ENCODE measurements at places on chromosomes 3 and 15.

DNA sequence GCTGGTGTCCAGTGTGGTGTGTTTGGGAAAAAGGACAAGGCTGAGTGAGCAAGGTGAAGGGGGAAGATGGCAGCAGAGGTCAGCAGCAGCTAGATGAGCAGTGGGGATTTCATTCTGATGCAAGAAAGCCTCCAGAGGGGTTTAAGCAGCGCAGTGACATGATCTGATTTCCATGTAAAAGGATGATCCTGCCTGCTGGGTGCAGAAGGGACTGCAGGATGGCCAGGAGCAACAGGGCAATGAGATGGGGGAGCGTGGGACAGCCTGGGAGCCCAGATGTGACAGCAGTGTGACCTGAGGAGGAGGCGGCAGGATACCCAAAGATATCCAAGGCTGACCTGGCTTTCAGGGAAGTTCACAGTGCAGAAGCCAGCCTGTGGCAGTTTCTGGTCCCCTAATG, 6.1 kb downstream of the WNT7A start:
- no peak for DNase-seq

DNA sequence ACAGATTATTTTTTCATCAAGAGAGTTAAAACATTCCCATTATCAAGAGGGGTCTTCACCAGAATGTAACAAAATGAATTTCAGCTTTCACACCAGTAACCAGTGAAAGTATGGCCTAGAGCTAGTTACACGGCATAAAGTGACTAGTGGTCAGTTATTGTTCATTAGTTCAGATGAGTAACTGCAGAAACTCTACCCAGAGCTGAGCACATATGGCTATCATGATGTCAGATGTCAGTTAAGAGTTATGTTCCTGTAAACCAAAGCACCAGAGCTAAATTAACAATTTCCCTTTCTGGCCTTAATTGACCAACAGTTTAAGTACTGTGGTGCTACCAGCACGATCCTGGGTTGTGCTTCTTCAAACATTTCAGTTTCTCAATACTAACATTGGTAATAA, 6.6 kb upstream of the MRPS25 start:
- no peak for DNase-seq

- DNase-seq, result no peak
Measured at GRCh38 chr3:37823189-37823588, 38.5 kb upstream of the CTDSPL start.

DNA sequence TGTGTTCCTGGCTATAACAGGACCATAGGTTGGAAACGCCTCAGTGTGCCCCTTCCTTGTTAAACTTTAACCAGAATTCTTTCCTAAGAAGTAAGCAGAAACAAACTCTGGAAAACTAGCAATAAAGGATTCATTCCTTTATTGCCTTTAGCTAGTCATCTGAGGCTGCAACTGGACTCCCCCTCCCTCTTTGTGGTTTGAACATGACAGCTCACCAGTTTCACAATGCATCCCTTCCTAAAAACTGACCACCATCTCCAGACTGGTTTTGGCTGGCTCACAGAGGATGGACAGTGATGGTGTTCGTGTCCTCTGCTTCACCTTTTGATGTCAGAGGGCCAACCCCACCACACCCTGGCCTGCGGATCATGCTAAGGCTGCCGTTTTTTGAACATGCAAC, 27.9 kb upstream of the TGFBR2 start:
- DNase-seq, result peak; percentile 66

DNA sequence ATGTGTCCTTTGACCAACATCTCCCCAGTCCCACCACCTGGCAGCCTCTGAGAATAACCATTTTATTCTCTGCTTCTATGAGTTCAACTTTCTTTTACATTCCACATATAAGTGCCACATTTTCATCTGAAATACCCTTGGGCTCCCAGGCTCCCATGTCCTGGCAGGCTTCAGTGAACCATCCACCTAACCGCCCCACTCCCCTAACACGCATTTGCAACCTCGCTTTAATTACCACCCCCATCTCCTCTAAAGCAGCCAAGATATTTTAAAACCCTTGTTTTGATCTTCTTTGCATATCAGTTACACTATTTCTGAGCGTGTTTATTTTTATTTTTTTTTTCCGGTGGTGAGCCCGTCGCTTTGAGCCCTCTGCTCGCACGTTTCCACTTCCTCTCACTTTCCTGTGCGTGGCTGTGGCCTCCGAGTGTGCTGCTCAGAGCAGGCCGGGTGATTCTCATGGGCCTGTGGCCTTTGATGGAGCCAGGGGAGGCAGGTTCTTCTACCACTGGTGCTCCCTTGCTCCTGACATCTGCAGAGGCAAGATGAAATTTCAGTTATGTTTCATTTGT, 195.4 kb upstream of the LPP start:
- DNase-seq, result no peak

GRCh38 chr3:11045536-11045935, 53.0 kb downstream of the SLC6A1 start:
- DNase-seq, result no peak

- DNase-seq, result peak; percentile 85
Measured at GRCh38 chr3:186021673-186022362, 84.0 kb upstream of the TRA2B start.

DNA sequence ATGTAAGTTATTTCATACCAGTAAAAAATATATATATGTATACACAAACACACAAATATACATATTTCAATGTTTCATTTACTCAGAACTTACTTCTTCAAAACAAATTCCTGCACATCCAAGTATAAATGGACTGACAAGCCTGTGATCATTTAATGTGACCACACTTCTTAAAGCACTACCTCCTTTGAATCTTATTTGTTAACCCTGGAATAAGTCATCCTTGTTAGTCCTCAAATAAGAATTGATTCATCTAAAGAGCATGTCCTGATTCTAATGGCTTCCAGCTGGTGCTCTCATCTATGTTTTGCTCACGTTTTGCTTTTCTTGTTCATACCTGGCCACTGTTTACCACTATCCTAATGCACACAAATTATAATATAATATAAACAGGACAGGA, 103.9 kb upstream of the UBP1 start:
- DNase-seq, result no peak

DNA sequence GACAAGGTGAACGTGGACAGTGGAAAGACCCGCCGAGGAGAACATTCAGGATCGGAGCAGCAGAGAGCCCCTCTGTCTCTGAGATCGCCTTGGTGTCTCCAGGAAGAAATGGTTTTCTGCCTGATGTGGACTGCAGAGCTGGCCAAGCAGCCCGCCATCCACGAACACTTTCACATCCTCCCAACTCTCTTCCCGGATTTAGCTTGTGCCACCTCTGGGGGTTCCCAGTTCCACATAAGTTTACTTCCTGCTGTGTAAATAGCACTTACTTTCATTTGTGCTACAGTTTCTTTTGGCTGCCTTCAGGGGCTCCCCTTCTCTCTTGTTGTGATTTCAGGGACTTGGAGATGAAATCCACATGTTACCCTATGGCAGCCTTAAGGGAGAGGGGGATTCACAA, 48.4 kb downstream of the SEMA5B start:
- no peak for DNase-seq

- DNase-seq, result no peak
Measured at GRCh38 chr3:70333080-70333479, 20.6 kb upstream of the MDFIC2 start.

DNA sequence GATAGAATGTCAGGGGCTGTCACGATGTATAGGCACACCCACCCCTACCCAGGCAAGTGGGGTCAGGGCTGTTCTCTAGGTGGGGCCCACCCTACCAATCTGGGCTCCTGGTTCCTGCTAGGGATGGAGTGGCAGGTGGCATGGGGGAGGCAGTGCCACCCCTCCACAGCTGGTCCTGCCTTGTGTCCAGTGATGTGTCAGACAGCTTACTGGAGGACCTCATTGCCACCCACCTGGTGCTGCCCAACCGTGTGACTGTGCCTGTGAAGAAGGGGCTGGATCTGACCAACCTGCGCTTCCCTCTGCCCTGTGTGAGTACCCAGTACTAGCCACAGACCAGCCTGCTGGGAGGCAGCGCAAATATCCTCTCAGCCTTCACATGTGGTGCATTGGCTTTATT, 27.5 kb downstream of the ESYT3 start:
- no peak for DNase-seq

GRCh38 chr3:175270198-175270837, 411.2 kb downstream of the NAALADL2 start:
- no peak for DNase-seq

GRCh38 chr15:26103002-26103404, 239.9 kb upstream of the ATP10A start:
- no peak for DNase-seq

- no peak for DNase-seq
Measured at GRCh38 chr15:34043391-34043790, 4.4 kb upstream of the AVEN start.

- no peak for DNase-seq
Measured at GRCh38 chr15:77528968-77529319, 103.8 kb downstream of the LINGO1 start.

GRCh38 chr15:25051399-25052154, 96.8 kb downstream of the SNRPN start:
- DNase-seq, result no peak

DNA sequence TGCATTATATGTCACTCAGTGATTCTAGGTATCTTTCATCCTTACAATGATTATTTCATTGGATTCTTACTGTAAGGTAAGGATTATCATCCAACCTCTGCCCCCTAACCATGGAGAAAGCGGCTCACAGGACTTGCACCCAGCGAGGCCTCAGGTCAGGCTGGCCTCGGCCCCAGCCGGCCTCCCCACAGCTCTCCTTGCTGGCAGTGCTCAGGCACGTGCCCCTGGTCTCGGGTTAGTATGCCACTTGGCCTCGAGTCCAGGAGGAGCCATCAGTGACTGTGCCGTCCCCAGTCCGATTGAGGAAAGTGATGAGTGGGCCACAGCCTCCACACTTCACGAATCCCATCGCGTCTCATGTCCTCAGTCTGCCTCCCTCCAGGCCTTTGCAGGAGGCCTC, 35.7 kb upstream of the GABRG3 start:
- no peak for DNase-seq

- DNase-seq, result no peak
Measured at GRCh38 chr3:170096342-170096741, 58.5 kb downstream of the GPR160 start.

GRCh38 chr3:114223143-114223542, 14.2 kb downstream of the ZNF80 start:
- DNase-seq, result no peak

DNA sequence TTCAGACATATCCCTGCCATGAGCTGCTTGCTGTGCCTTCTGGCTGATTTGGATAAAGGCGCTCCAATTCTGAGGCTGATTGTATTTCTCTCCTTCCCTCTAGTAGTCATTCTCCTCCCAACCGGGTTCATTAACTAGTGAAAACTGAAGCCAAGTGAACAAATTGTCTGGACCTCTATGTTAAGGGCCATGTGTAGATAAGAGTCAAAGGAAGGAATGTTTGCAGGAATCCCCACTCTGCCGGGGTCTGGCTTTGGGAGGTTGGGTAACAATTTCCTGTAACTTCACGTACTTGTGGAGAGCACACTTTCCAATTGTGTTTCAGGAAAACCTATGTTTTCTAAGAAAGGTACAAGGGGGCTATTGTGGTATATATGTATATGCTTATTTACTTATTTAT, 38.2 kb upstream of the SUCLG2 start:
- DNase-seq, result no peak

GRCh38 chr3:61610316-61610715, 48.9 kb downstream of the PTPRG start:
- no peak for DNase-seq

- no peak for DNase-seq
Measured at GRCh38 chr3:158384019-158384418, 187.0 kb upstream of the MLF1 start.

- peak; percentile 70 for DNase-seq
Measured at GRCh38 chr15:101795455-101795854, 7.9 kb upstream of the OR4F6 start.

DNA sequence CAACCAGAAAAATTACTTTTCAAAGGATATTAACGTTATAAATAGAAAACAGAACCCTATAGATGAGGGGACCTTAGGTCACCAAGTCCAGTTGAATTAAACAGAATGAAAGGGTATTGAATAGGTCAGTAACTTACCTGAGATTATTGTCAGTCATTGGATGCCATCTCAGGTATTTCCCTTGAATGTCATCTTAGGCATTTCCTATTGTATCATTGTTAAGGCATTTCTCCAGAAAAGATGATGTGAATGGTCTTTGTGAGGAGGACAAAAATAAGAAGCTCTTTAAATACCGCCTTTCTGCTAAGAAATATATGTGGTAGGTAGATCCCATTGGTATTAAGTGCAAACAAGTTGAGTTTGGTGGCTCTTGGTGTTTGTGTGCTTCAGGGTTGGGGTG, 55.6 kb downstream of the CHD2 start:
- no peak for DNase-seq

DNA sequence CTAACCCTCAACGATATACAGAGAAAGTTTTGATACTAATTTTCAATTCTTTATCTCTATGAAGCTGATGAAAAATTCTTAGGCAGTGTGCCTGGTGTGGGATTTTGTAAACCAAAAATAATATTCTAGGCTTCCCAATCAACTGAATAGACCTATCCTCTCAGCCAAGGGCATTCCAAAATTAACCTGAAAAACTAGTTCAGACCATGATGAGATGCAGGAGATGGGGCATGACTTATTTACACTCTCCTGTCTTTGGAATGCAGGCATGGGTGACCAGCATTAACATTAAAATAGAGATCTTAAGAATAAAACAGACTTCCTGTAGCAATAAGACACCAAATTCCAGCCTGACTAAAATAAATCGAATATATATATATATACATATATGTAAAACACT, 7.8 kb upstream of the LPCAT4 start:
- no peak for DNase-seq

DNA sequence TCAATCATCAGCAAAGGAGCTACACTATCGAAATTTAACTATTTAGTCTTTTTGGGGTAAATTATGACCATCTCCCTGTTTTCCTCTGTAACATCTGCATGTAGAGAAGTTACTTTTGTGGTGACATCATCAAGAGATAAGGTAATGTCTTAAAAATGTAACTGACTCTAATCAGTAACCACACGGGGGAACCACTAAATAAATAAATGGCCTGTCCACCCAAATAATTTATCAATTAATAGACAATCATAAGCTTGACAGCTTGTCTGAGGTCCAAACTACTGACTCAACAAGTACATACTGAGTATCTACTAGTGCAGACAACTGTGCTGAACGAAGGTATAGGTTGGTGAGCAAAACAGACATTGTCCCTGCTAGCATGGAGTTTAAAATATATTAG, 219.3 kb downstream of the SLC9A9 start:
- DNase-seq, result no peak

- DNase-seq, result peak; percentile 96
Measured at GRCh38 chr3:160449636-160450598, at the start of gene TRIM59. Gene TRIM59, minus strand, starts transcription at chr3:160449786. Its CDS starts 10,603 bp downstream, at chr3:160439183.

- DNase-seq, result no peak
Measured at GRCh38 chr15:66184936-66185790, 68.4 kb downstream of the MEGF11 start.

DNA sequence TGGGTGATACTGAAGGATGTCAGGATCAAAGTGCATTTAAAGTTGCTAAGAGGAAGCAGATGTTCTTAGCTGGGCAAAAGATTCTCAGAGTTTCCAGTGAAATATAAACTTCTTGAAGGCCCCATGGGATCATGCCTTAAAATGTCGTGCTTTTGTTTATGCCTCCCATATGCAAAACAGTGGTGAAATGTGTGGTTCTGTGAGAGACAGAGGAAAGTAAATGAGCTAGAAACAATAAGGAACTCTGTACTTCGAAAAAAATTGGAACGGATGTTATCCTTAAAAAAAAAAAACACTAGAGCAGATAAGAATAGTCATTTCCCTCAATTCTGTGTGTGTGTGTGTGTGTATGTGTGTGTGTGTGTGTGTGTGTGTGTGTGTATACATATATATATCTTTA, 497.0 kb upstream of the TBL1XR1 start:
- peak; percentile 55 for DNase-seq

Measured in AG04450 (cell line).